Activated T-helper 17 cell treated with anti-CD3 and anti-CD28 coated beads, Interleukin-2, amount 50 U/mL, for 72 hours (primary cell): ENCODE measurements at places on chromosomes 7 and 10. TPM values are rescaled to one million over a fixed set of nuclear protein-coding genes. Genes with fewer than 3 reads are reported as not detected.

DNA sequence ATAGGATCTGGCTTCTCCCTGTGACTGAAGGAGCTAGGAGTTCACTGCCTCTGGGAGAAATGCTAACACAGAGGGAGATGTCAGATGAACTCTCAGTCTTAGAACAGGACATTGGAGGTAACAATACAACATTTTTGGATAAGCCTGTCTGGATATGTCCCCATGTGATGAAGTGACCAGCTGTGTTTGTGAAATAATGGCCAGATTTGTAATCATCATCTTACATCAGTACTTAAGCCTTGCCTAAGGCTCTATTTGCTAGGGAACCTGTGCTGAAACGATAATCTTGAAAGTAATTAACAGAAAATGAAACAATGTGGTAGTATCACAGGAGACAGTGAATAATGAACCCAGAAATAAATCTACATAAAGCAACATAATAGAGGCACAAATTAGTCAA, 56.2 kb downstream of the CRPPA start:
- ATAC-seq: no peak

DNA sequence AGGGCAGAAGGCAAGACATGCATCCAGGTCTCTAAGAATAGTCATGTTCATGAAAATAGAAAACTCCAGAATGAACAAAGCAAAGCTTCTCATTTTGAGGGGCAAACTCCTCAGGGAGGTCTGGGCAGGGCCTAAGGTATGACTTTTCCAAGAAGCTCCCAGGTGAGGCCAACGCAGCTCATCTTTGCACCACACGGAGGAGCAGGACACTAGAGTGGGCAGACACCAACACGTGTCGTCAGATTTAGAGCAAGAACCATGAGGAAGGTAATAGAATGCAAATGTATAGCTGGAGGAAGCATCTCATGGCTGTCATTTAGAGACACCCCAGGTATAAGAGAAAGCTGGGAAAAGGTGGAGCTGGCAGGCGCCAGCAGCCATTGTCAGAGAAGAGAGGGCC, 95.7 kb downstream of the WDFY4 start:
- ATAC-seq: no peak

DNA sequence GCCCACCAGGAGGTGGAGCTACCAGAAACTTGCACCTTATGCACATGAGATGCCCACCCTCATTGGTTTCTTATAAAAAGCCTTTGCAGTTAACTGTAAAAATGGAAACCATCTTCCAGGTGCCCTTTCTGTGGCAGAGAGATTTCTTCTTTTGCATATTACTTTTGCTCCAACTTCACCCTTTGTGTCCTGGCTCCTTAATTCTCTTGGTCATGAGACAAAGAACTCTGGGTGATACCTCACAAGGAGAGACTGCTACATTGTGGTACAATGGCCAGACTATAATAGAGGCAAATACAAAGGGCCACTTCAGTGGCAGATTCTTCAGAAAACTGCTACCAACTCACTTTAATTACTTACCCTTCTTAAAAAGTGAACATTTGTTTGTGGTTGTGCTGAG, 76.4 kb upstream of the PTER start:
- ATAC-seq: no peak

Gene ACSM6
- total RNA-seq: not detected

GRCh38 chr10:126252884-126253610, 135.2 kb downstream of the ADAM12 start:
- no peak for ATAC-seq

- peak; percentile 98 for ATAC-seq
These were observed 20.5 kb upstream of the RASGEF1A start for GRCh38 chr10:43287056-43288007.

DNA sequence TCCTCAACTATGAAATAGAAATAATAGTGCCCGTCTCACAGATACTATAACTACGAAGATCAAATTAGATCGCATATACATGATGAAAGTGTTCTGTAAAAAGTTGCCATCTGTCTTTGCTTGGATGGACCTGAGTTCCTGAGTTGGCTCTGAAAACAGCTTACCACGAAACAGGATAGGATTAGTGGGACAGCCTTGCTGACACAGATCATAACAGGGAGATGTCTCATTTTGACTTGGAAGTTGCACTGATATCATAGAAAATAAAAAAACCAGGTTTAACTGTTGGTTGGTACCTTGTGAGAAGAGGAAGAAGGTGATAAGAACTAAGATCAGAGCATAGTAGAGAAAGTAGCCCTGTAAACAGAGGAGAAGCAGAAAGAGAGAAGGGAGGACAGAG, 79.3 kb upstream of the AGBL3 start:
- peak; percentile 50 for ATAC-seq

Gene VSTM4
- 0.06 TPM for total RNA-seq

DNA sequence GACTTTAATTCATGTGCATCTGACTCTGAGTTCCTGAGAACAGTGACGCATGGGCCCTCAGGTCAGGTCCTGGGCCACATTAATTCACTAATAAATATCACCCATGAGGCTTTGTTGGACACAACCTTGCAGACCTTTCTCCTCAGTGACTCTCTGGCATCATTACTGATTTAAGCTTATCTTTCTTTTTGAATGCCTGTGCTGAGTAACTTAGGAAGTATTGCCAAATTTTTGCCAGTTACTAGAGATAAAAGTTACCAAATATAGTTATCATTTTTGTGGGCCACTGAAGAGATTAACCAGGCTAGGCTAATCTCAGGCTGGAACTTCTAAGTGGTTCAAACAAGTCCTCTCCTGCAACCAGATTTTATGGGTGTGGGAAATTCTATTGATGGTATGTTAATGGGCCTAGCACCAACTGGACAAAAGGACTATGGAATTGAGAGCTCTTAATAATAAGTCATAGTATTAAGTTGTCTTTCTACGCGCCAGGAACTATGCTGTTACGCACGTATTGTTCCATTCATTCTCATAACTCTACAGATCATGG, 28.8 kb upstream of the PRTFDC1 start:
- no peak for ATAC-seq

DNA sequence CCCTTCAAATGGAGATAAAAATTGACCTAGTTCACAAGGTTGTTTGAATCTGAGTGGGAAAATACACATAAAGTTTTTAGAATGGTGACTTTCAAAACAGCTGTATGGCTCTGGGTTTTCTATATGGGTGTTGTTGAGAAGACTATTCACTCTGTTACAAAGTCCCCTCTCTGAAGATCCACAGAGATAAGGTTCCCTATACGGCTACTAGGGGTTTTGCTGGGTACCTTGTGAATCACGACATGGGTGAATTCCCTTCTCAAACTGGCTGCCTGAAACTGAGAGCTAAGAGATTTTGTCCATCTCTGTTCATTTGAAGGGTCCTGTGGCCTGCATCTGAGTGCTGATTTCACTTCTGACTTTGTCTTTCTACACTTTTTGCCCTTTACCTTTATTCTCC, 11.8 kb upstream of the SLC13A1 start:
- no peak for ATAC-seq

Gene NUTM2D
- 0.50 TPM for total RNA-seq

Gene CACNB2
- not detected for total RNA-seq

- no peak for ATAC-seq
These were observed 24.1 kb upstream of the MYH16 start for GRCh38 chr7:99248391-99249095.

DNA sequence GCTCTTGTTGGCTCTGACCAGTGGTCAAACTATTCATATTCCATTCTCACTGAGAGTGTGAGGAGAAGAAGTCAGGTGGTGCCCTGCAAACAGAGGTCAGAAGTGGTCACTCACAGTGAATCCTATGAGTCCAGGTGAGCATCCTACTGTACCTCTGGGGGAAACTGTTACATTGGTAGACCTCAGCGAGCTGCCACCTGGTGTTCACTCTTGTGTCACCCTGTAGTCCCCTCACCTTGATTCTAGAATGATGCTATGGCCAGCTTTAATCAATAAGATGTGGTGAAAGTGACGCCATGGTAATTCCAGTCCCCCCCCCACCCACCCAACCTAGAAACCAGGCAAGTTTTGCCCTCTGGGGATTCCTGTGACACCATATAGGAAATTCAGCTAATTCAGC, 1.2 kb upstream of the AMPH start:
- no peak for ATAC-seq

DNA sequence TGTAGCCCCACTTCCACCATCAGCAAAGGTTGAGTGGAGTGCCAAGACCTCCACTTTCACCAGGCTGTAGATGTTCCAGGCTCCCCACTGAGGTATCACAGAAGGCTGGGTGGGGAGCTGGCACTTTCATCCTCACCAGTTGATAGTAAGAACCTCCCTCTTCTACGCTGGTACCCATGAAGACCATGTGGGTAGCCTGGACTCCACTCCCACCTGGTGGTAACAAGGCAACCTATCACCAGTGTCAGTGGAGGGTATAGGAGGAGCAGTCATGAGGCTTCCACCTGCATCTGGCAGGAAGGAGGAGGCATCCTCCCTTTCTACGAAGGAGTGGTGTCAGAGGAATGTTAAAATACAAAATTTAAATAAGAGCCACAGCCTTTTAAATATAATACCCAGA, 4.4 kb downstream of the SMIM30 start:
- ATAC-seq: no peak
